ENCODE measurements at places on chromosomes 3 and 15. TPM values are rescaled to one million over a fixed set of nuclear protein-coding genes. Genes with fewer than 3 reads are reported as not detected.

ADAMTS9 gene
- 72.1 TPM for total RNA-seq

DZIP1L gene
- 3.5 TPM for total RNA-seq

ST6GAL1 gene
- 81.4 TPM for total RNA-seq

GREM1 gene
- 58.2 TPM for total RNA-seq

DPPA4 gene
- total RNA-seq = 0.92 TPM

Measured in glomerular endothelial cell (primary cell).